GM12878 (cell line): ENCODE measurements at places on chromosomes 6 and 20. TPM values are rescaled to one million over a fixed set of nuclear protein-coding genes. Genes with fewer than 3 reads are reported as not detected.

C20orf204 gene
- 15.7 and 17.9 TPM in 2 replicates for polyA plus RNA-seq

GPLD1 gene
- 0.53 and 0.66 TPM in 2 replicates for polyA plus RNA-seq

FHL5 gene
- not detected in 2 replicates for polyA plus RNA-seq

GSTA2 gene
- not detected in 2 replicates for polyA plus RNA-seq

VNN1 gene
- not detected in 2 replicates for polyA plus RNA-seq

TFAP2D gene
- polyA plus RNA-seq: not detected in 2 replicates

ADGB gene
- not detected in 2 replicates for polyA plus RNA-seq

SSTR4 gene
- polyA plus RNA-seq: not detected in 2 replicates

HTR1E gene
- polyA plus RNA-seq: not detected in 2 replicates

CALHM6 gene
- polyA plus RNA-seq: 3.4 and 4.8 TPM in 2 replicates

TRIM15 gene
- polyA plus RNA-seq: not detected in 2 replicates

NT5E gene
- 9.0 and 9.3 TPM in 2 replicates for polyA plus RNA-seq

TRERF1 gene
- 5.5 and 5.7 TPM in 2 replicates for polyA plus RNA-seq

ACTL10 gene
- 4.7 and 5.2 TPM in 2 replicates for polyA plus RNA-seq

SNAP25 gene
- not detected in 2 replicates for polyA plus RNA-seq

MLIP gene
- not detected in 2 replicates for polyA plus RNA-seq

CCDC170 gene
- not detected in 2 replicates for polyA plus RNA-seq
